Caudate nucleus (tissue), 63 donors: ENCODE measurements at places on chromosomes 13 and 19.

DNA sequence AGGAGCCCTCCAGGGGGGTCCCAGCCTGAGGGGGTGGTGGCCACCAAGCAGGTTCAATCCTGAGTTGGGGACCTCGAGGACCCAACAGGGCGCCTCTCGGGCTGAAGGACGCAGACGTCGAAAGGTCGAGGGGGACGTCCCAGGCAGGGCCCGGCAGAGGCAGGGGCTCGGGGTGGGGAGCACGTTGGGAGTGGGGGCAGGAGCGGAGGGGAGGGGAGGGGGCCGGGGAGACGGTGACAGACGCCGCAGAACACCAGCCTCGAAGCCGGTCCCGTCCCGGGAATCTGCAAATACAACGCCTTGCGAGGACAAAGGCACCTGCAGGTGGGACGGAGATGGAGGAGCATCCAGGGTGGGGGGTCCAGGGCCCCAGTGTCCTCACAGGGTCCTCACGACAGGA lies 4.1 kb downstream of the FGF22 start:
- DNase-seq: no peak

GRCh38 chr13:110338441-110339101 lies 31.5 kb downstream of the COL4A2 start:
- DNase-seq: no peak

- DNase-seq: peak; percentile 25
Measured at GRCh38 chr19:19120308-19121231, 17.7 kb downstream of the TMEM161A start.

DNA sequence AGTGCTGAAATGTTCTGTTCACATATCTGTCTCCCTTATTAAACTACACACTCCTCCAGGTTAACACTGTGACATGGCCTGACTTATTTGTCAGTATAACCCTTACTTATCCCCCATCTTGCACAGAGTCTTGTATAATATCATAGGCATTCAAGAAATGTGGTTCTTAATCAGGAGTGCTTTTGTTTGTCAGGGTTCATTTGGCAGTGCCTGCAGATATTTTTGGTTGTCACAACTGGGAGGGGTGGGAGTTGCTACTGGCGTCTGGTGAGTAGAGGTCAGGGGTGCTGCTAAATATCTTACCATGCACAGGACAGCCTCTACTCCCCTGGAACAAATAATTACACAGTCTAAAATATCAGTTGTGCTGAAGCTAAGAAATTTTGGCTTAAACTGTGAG lies 20.4 kb upstream of the OBI1 start:
- no peak for DNase-seq

DNA sequence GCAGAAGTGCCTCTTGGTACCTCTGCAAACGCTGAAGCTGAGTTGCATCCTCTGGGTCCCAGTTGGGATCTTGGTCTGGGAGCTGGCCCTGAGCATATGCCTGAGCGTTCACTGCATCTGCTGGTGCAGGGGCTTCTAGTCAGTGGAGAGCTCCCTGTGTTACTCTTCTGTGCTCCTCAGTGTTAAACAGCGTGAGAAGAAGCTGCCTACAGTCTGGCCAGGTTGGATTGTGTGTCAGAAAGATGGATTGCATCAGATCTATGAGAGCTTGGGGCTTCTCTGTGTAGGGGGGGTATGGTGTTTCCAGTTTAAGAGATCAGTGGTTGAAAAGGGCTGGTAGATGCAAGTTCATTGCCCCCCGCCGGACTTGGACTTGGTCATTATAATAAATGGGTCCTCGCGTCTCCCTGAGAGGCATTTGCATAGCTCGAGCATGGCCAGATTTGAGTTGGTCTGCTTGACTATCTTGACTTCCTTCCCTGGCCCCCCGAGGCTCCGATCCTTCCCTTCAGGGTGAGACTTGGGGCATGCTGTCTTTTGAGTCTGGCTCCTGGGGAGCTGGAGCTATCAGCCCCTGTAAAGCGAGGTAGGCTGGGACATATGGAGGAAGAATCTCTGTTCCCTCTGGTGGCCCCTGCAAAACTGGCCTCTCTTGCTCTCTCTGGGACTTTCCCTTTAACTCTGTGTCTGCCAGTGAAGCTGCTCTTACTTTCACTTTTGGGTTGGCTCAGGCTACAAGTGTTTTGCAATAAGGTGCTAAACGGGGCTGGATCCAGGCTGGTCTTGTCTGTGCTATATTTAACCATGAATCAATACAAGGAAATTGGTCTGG lies 52.9 kb downstream of the OR10H4 start:
- no peak for DNase-seq

DNA sequence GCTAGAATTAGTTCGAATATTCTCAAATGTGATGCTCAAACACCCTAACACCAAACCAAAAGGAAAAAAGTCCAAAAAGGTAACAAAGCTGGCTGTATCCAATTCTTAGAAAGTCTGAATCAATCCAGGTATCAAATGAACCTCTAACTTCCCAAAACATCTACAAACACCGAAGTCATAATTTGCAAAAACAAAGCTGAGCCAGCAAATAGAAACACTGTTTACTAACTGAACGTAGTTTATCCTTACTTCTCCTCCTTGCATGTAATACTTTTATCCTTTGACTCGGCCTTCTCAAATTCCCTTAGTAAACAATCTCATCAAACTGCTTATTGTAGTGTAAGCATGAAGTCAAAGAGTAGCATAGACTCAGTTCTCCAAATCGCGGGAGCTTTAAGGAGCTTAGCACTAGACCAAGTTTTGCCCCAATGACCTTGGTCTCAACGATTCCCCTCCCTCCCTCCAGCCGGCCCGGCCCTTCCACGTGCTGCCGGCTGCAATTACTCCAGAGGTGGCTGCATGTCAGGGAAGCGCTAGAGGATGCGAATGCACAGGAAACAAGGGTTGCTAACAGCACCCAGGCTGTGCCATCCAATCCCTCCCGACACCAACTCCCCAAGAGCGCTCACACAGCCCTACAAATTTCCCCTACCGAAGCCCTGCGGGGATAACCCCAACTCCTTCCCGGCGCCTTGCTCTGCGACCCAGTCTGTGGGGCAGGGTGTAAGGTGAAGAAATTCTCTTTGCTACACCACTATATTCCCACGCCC lies 693 bp downstream of the XPO4 start:
- no peak for DNase-seq

DNA sequence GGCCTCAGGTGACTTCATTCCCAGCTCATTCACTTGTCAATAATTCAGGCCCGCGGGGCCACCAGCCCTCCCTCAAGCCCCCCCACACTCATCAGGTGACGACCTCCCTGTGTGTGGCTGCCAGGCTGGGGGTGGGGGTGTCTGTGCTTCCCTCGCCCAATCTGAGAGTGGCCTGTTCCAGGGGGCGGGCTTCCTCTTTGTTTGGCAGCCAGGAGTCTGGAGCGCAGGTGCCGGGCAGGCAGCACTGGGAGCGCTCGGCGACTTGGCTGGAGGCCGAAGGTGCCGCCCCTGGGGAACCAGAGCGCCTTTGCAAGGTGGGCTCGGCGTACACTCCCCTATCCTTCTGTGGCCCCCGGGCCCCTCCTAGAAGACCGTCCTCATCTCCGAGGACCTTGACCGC lies 5.4 kb upstream of the ZNF98 start:
- no peak for DNase-seq

- DNase-seq: no peak
Measured at GRCh38 chr19:8413629-8413995, 507 bp downstream of the MARCHF2 start.

GRCh38 chr13:48653472-48653939 lies at the start of gene CYSLTR2:
Gene CYSLTR2 (plus strand): TSS chr13:48653929. CDS start chr13:48706818, 52,889 bp downstream.
- DNase-seq: no peak

DNA sequence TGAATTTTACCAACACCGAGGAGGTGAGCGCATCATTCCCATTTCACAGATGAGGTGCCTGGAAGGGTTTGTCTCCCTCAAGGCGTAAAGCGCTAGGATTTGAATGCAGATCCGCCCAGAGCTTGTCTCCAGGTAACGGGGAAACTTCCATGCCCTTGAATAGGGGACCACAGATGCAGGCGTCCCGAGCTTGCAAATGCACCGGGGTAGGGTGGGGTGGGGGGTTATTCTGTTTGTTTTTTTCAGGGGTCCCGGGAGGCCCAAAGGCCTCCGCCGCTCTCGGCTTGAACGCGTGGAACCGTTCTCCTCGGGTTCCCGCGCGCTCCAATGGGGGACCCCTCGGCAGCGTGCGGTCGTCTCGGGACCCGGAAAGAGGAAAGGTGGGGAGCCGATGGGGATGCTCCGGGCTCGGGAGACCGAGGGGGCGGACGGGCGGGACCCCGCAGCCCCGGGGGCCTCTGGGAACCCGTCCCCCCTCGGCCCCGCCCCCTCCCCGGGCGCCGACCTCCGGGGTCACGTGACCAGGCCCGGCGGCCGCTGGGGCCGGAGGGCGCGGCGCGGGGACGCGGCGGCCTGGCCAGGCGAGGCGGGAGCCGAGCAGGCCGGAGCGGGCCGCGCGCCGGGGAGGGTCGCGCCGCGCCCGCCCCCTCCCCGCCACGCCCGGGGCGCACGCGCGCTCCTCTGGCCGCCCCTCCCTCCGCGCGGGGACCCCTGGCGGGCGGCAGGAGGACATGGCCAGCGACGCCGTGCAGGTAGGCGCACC lies at the start of gene PKN1:
Gene PKN1 (plus strand): TSS at position 516 of the 763 bp plus-strand sequence. CDS start 216 bp downstream, at position 732.
- DNase-seq: peak; percentile 28

DNA sequence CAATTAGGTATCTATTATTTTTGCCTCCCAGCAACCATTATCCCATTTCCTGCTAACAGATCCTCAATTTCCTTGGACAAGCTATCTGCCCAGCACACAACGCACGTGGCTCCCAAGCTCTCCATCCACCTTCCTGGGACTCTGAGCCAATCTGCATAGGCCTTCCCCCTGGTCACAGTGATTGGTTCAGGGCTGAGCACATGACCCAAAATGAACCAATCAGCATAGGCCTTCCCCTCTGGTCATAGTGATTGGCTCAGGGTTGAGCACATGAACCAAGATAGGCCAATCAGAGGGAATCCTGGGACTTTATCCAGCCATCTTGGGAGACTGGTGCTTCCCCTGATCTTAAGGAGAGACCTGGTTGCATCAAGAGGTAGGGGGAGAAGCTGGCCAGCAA lies 5.8 kb downstream of the CPAMD8 start:
- DNase-seq: no peak

DNA sequence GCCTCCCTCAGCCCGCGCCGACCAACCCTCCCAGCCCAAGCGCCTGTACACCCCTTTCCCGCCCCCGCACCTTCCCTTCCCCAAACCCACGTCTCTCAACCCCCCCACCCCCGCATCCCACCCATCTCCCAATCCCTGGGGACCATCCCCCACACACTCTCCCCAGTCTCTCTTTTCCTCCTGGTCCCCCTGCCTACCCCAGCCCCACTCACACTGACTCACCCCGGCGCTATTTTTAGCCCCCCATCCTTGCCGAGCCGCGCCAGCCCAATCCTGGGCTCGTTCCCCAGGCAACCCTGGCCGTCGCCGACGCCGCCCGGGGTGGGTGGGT lies 11.7 kb downstream of the CIC start:
- DNase-seq: peak; percentile 87

- DNase-seq: no peak
Measured at GRCh38 chr13:98461486-98462240, 115.2 kb downstream of the STK24 start.

GRCh38 chr19:29678484-29679106 lies 13.3 kb downstream of the PLEKHF1 start:
- DNase-seq: no peak

DNA sequence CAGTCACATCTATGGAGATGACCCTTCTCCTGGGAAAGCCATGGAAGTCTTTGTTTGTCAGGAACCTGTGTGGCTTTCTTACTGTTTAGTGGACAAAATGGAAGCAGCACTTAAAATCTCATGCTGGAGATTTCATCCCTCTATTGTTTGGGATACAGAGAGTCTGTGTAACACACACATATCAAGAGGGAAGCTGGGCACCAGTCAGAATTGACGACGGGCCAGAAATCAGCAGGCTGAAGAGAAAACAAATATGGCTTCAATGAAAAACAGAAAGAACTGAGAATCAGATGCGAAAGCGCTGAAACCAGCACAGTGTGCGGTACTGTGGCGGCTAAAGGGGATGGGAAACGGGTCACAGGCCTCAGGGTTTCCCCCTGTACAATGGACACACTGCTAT lies 72.2 kb upstream of the WASF3 start:
- DNase-seq: no peak

GRCh38 chr13:96728463-96728862 lies 265.8 kb downstream of the OXGR1 start:
- no peak for DNase-seq

- no peak for DNase-seq
Measured at GRCh38 chr19:548886-549830, 5.3 kb downstream of the GZMM start.

DNA sequence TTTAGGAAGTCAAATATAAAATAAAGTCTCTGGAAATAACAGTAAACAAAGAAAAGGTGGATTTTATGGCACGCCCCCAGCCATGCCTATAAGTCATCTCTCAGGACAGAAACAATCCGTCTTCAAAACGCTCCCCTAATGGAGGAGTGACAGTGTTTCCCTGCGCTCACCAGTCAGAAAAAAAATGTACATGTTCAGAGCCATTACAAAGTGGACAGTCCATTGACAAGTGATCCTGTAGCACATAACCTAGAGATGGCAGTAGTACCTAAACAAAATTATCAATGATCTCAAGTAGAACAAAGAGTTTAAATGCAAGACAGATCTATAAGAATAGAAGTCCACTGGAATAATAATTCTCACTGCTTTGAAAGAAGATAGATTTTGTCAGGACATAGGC lies 891.7 kb upstream of the MIR17HG start:
- DNase-seq: no peak

GRCh38 chr13:73412933-73413332 lies 354.1 kb downstream of the KLF5 start:
- no peak for DNase-seq

- DNase-seq: no peak
Measured at GRCh38 chr13:109680930-109681329, 105.5 kb downstream of the IRS2 start.

DNA sequence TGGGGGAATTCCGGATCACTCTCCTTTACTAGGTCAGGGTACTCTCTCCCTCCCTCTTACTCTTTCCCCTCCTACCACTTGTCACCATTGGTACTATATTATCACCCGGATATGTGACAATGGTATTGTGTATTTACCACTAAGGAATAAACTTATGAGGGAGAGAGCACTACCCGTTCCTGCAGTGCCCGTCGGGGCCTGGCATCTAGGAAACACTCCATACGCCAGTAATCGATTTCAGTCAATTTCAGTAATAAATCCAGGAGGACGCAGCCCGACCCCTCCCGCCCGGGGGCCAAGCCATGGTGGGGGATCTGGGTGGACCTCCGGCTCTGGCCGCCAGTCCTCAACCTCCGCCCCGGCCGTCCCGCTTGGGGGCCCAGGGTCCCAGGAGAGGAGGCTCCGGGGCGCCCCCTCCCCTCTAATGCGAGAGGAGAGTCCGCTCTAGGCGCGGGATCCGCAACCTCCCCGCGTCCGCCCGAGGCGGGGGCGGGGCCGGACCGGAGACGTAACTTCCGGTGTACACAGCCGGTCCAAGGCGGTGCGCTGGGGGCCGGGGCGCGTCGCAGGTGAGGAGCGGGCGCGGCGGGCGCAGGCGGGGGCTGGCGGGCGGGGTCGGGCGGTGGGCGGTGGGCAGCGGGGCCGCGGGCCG lies at the start of gene GARRE1:
Gene GARRE1 (plus strand): TSS at position 509 of the 652 bp plus-strand sequence. CDS start 45,920 bp downstream, outside the sequence.
- peak; percentile 41 for DNase-seq

DNA sequence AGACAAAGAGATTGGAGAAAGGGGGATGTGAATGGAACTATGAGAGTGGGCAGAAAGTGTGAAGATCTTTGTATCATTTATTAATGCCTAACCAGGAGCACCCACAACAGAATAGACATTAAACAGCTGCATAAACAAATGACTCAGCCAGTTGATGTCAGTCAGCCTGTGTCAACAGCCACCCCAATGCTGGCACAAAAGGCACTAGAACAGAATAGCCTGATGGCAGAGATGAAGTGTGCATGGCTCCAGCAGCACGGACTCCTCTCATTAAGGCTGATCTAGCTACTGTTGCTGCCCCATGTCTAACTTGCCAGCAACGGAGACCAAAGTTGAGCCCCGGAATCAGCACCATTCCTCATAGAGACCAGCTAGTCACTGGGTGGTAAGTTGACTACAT lies 7.8 kb downstream of the CPB2 start:
- DNase-seq: no peak
